ENCODE measurements at places on chromosomes 4 and X.

- no peak for DNase-seq
Measured at GRCh38 chrX:80512924-80513323, 92.7 kb downstream of the TENT5D start.

DNA sequence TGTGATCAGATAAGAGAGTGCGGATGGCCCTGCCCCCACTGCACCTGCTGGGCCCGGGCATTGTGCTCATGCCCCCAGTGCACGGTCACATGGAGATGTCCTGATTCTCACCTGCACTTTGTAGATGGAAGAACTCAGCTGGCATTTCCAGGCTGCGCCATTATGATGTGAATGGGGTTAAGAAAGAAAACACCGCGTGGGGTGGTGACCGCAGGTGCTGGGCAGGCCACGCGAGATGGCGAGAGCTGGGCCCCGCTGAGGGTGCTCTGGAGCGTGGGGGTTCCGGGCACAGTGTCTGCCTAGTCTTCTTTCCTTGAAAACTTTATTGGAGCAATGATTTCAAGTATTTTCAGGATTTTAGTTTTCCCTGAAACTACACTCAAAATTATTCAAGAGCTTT, 17.8 kb upstream of the HGFAC start:
- no peak for DNase-seq

- DNase-seq, result no peak
Measured at GRCh38 chr4:3299976-3300671, 7.3 kb downstream of the RGS12 start.

- no peak for DNase-seq
Measured at GRCh38 chrX:71214604-71215337, 8.3 kb upstream of the GJB1 start.

DNA sequence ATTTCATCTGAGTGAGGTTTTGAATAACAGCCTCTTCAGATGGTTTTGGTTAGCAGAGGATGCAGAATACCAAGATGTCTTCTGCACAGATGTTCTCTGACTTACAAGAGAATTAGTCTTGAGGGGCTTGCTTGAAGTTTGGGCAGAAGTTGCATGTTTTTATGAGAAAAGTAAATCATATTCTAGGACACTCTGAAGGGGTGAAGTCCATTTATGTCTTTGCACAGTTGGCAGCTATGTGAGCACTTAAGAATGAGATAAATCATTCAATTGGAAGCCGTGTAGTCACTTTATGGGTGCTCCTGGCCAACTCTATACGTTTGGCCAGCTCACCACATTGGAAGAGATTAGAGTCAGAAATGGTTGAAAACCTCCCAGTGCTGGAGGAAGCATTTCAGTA, 252.7 kb upstream of the KCNIP4 start:
- no peak for DNase-seq

DNA sequence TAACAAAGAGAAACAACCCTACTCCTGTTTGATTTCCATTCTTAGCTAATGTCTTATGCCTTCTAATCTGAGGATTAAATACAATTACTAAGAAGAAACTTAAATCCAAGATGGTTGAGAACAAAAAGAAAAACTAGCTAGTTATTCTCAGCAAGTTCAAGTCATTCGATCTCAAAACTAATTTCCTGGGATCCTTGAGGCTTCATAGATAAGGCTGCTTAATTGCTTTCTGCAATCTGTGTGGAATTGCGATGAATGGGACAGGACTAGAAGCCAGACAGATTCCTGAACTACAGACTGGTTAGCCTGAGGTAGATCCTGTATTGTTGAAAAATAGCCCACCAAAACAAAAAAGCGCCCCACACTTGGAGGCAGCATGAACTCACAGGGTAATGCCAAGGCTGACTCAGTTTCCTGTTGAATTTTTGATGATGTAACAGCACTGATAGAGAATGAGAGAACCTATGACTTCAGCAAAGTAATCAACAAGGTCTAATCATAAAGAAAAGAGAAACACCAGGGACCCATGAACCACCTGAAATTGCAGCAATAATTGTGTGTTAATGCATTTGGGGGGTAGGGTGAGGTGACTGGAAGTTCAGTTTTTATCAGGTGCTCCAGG, 33.9 kb downstream of the KLHL15 start:
- no peak for DNase-seq

- no peak for DNase-seq
Measured at GRCh38 chr4:77167173-77167572, 10.2 kb downstream of the CCNG2 start.

- no peak for DNase-seq
Measured at GRCh38 chr4:98663226-98664006, 5.0 kb upstream of the TSPAN5 start.

DNA sequence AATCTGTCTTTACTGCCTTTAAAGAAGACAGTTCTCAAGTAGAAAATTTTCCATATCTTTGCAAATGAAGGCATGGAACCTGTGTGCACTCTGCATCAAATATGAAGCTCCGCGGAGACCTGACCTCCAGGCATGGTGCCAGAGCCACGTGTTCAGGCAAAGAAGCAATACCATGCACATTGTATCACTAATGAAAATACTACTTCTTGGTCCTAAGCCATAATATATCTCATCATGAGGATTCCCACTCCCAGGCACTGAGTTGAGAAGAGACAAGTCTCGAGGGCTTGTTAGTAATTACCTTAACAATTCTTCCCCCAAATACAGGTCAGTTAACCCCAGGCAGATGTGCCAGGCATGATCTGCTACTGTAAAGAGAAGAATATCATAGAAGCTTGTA, 56.7 kb downstream of the PCDH19 start:
- DNase-seq, result no peak

DNA sequence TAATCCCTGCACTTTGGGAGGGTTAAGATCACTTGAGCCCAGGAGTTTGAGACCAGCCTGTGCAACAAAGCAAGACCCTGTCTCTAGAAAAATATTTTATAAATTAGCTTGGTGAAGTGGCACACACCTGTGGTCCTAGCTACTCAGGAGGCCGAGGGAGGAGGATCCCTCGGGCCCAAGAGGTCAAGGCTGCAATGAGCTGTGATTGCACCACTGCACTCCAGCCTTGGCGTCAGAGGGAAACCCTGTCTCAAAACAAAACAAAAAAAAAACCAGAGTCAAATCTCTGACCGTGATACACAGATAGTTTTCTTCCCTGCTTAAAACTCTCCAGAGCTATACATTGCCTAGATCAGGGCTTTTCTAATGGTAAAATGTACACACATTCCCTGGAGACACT, 53.5 kb downstream of the CHST7 start:
- no peak for DNase-seq

GRCh38 chr4:166506051-166506450, 633.0 kb downstream of the TLL1 start:
- DNase-seq, result no peak

DNA sequence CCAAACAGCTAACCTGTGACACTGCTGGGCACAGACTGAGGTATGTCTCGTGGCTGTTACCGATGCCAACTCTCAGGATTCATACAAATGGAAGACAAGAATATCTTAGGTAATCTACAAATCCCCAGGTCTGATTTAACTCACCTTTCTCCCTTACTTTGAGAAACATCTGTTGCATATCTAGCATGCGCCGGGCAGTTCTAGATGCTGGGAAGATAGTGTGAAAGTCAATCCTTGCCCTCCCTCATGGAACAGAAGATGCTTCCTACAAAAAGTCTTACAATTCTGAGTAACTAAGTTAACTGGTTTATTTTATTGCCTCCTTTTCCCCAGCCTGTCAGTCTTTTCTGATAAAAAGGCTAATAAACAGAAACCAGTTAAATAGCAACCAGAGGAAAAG, 212.2 kb upstream of the FAT1 start:
- no peak for DNase-seq

- DNase-seq, result no peak
Measured at GRCh38 chr4:173160871-173161270, 7.7 kb upstream of the GALNT7 start.

DNA sequence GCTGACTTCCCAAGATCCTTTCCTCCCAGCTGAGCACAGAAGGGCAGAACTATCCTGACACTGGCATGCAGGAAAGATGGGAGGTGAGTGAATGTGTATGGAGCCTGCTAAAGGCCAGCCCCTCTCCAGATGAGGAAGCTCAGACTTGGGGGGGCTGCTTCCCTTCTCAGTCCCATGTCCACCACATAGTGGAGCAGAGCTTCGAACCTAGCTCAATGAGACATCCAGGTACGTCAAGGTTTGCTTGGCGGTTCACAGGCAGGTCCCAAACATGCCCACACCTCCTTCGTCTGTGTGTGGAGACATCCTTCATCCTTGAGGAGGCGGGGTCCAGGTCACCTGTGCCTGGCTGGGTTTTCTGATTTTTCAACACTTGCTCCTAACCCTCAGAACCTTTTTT, 31.3 kb downstream of the ACSL1 start:
- no peak for DNase-seq

- DNase-seq, result no peak
Measured at GRCh38 chr4:106978046-106978774, 57.9 kb downstream of the DKK2 start.

DNA sequence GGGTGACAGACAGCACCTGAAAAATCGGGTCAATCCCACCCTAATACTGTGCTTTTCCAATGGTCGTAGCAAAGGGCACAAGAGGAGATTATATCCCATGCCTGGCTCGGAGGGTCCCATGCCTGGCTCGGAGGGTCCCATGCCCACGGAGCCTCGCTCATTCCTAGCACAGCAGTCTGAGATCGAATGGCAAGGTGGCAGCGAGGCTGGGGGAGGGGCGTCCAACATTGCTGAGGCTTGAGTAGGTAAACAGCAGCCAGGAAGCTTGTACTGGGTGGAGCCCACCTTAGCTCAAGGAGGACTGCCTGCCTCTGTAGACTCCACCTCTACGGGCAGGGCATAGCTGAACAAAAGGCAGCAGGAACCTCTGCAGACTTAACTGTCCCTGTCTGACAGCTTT, 365.1 kb downstream of the STPG2 start:
- DNase-seq, result no peak

DNA sequence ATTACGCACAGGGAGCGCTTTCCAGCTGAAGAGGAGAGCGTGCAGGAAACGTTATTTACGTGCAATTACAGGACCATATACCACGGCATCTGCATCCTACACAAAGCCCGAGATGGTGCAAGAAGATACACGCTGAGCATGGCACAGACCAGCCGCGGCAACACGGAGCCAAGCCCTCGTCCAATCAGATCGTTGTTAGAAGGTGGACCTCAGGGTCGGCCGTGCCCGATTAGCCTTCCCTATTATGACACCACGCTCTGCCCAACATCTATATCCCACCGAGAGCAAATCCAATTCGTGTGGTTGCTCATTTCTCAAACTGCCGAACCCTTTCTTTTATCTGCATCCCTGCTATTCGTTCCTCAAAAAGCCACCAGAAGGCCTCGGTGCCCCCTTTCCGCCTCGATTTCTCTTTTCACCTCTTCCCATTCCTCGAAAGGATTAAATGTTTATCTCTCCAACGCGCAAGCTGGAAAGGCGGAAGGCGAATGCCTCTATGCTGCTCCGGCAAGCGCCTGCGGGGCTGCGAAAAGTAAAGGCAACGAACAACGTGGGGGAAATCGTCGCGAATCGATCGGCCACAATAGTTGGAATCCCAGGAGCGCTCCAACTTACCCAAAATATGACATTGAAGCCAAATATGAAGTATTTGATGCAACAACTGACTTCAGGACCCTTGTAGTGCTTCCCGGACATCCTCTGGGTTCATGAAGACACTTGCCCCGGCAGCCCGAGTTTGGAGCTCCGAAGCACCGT, 702 bp downstream of the TSPAN5 start:
- peak; percentile 90 for DNase-seq

GRCh38 chr4:61004651-61005170, 195.4 kb upstream of the ADGRL3 start:
- no peak for DNase-seq

DNA sequence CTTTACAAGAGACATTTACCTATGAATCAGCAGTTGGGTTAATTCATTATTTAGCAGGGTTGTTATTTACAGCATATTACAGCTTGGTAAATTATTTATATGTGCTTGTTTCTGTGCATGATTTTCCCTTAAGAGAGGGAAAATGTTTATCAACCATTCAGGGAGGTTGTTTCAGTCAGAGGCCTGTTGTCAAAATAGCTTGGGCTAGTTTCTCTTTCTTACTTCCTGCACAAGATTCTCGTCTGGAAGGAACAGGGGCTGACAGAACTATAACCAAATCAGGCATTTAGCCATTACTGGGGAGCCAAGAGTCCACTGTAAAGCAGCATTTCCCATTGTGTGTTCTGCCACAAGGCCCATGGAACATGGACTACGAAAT, 135.8 kb downstream of the HS6ST2 start:
- DNase-seq, result no peak

DNA sequence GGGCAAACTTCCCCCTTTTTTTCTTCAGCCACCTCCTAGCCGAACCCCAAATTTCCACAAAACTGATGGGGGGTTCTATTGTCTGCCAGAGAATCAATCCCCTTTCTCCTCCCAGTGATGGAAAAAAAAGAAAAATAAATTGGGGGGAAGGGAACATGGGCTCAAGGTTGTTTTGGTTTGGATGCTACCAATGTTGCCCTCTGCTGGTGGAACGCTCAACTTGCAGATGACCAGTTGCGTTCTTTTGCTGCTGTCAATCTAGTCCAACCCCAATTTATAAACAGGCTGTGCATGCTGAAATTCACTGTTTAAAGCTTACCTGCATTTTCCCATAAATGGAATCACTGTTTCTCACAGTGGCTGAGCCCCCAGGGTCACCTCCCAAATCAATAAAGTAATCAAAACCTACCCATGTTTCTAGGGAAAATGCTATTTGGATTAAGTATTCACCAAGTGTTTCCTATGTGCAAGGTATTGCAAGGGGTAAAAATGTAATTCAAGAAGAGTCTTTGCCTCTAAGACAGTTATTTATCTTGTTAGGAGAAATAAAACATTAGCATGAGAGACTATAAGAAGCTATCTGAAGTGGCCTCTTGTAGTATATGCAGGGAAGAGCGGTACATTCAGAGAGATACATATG, 116.7 kb upstream of the TMEM164 start:
- peak; percentile 13 for DNase-seq

GRCh38 chr4:109233570-109233969, 68.9 kb downstream of the COL25A1 start:
- DNase-seq, result no peak

GRCh38 chrX:68807818-68808217, 21.0 kb upstream of the EFNB1 start:
- peak; percentile 21 for DNase-seq

Measured in cerebellar cortex (tissue), 1 donor.